NT2/D1 (cell line): ENCODE measurements at places on chromosomes 5 and 9.

- no peak for DNase-seq
These were observed 140.6 kb upstream of the SLC12A2 start for GRCh38 chr5:127943061-127943371.

GRCh38 chr9:124503713-124504529 is 3.3 kb downstream of the NR5A1 start:
- no peak for DNase-seq

- no peak for DNase-seq
These were observed 221.3 kb upstream of the TAS2R1 start for GRCh38 chr5:9851458-9851857.

DNA sequence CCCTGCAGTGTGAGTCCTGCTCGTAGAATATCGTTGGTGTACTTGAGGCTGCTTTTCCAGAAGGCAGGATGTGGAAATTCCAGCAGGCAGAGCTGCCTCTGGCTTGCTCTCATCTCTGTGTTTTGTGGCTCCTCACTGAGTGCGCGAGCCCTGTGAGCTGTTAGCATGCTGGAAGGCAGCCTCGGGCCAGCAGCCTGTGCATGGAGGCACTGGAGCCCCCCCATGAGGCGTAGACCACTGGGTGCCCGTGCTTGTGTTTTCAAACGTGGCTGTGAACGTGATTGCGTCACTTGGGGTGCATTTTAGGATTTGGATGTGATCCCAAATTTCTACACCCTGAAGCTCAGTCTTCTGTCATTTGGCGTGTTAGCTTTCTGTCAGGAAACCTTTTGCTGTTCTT is 3.2 kb downstream of the WDR5 start:
- DNase-seq = no peak

- DNase-seq = no peak
These were observed 25.1 kb downstream of the EXD3 start for GRCh38 chr9:137397675-137398423.

- DNase-seq = no peak
These were observed 47.8 kb upstream of the SNX2 start for GRCh38 chr5:122727112-122727541.

DNA sequence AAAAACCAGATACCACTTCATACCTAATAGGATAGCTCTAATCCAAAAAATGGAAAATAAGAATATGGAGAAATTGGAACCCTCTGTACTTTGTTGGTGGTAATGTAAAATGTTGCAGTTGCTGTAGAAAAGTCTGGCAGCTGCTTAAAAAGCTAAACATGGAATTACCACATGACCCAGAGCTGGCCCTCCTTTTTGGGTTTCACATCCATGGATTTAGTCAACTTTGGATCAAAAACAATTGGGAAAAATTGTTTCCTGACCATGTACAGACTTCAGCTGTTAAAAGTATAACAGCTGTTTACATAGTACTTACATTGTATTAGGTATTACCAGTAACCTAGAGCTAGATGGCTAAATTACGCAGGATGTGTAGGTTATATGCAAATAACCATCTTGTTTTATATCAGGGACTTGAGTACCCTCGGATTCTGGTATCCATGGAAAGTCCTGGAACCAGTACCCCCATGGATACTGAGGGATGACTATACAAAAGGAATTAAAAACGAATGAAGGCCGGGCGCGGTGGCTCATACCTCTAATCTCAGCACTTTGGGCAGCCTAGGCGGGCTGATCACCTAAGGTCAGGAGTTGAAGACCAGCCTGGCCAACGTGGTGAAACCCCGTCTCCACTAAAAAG is 15.8 kb downstream of the DNAJA1 start:
- DNase-seq = no peak

- no peak for DNase-seq
These were observed 11.3 kb upstream of the PHF2 start for GRCh38 chr9:93565089-93565488.

GRCh38 chr9:109791747-109792146 is 11.7 kb downstream of the PALM2AKAP2 start:
- DNase-seq = no peak

GRCh38 chr5:154370119-154370518 is 75.7 kb upstream of the SAP30L start:
- DNase-seq = peak; percentile 23

- no peak for DNase-seq
These were observed 42.0 kb upstream of the CDK5RAP2 start for GRCh38 chr9:120621941-120622340.

DNA sequence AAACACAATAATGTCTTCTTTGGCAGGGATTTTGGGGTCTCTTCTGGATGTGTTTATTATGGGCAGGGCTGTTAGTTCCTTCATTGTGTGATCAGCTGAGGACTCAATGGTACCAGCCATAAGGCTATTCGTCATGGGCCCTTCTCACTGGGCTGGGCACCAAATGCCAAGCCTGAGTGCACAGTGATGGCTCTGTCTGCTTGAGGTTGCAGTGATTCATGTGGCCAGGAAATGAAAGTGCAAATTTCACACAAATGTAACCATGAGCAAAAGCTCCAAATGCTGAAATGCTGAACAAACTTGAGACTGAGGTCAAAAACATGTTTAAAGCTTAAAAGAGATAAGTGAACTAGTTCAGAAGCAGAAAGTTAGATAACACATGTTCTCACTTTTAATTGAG is 191.0 kb downstream of the TARS1 start:
- no peak for DNase-seq

DNA sequence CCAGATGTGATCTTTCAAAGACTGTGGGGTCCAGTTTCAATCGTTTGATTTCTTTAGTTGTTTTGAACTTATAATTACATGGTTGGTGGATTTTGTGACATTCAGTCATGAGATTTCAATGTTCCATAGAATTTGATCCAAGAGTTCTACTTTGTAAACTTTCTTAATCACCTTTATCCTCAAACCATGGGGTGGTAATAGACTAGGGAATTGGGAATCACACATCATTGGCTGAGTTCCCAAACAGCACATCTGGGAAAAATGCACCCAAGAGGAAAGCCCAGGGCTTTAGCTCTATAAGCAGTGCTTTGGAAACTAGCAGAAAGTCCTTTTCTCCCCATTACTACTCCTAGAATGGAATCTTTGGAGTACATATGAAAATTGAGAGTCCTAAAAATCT is 177.6 kb downstream of the NNT start:
- no peak for DNase-seq

GRCh38 chr9:4143936-4144717 is 155.7 kb downstream of the GLIS3 start:
- DNase-seq = no peak

- DNase-seq = no peak
These were observed 233.4 kb upstream of the RGMB start for GRCh38 chr5:98540056-98540455.

DNA sequence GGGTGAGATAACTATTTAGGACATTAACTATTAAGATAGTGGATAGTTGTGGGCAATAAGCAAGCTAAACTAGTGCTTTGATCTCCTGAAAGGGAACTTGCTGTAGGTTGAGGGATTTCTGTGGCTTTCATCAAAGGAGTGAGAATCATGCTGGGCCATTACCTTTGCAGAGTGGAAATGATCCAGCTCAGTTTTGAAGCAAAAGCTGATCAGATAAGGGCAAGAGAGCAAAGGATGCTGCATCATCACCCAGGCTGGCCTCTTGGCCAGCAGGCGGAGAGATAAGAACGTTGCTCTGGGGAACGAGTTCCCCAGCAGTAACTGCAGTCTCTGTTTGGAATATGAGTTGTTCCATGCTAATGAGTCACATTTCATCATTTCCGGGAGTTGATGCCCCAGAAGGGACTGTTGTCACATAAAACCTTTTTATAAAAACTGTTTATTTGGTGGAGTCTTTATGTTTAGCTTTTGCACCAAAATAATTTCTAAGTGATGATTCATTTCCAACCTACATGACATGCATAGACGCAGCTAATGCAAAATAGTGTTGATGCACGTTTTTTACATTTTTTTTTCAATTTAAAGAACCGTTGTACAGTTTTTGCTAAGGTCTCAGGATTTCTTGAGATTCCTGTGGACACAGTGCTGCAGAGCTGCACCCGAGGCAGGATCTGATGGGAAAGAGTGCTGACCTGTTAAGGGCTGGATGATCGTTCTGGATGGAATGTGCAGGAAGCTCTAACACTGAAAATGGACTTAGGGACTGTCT is 99.3 kb downstream of the ACTBL2 start:
- no peak for DNase-seq

DNA sequence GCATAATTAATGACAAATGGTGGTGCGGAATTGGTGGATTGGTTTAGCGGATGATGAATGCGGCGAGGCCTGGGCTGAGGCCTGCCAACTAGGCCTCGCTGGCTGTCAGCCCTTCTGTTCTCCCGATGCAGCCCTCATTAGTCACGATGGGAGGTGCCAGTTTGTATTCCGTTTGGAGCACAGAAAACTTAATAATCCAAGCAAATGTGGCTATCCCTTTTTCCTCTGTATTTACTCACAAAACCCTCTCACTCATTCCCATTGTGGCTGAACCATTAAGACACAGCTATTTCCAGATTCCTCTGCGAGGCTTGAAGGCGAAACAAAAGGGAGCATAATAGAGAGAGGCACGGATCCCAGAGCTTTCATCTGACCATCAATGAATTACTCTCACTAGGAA is 114.3 kb downstream of the MVB12B start:
- peak; percentile 28 for DNase-seq

- no peak for DNase-seq
These were observed 589.4 kb upstream of the WWC1 start for GRCh38 chr5:167702014-167702413.

DNA sequence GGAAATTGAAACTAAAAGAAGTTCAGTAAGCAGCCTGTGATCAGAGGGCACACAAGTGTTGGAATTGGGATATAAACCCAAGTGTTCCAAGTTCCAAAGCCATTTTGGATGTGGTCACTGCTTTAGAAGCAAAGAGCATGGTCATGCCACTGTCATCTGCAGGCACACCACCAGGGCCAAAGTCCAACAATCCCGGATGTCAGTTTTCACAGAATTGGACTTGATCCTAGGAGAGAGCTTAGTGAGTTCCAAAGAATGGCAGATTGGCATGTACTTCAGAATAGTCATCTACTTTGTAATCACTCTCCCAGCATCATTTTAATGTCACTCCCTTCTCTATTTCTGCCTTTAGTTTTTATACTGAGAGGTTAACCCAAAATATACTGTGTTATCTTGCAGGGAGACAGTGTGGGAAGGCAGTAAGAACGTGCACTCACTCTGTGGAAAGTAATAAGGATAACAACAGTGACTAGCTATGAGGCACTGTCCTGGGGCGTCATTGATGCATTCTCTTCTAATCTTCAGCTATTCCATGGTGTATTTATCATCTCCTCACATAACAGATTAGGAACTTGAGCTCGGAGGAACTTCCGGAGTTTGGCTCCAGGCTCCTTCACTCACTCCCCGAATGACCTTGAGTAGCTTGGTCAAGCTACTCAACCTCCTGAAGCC is 388.0 kb downstream of the ACTL7B start:
- no peak for DNase-seq

GRCh38 chr5:112552216-112552615 is 133.1 kb upstream of the EPB41L4A start:
- no peak for DNase-seq

- DNase-seq = no peak
These were observed 285.8 kb upstream of the RASA1 start for GRCh38 chr5:86981898-86982297.

DNA sequence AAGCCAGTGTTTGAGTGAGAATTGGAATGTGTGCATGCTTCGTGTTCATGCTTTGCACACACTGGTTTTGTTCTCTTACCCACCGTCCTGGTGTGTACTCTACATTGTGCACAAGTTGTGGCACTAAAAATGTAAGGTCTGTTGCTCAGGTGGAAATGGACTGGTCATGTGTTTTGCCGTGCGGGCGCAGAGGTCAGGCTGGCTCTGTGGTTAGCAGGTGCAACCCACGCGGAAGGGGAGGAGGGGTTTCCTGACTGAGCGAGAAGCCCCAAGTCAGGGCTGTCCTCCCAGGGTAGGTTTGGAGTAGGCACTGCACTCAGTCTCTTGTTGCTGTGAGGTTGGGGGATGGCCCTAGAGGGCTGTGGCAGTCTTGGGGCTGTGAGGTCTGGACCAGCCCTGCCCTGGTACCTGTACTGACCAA is 86.6 kb downstream of the EHMT1 start:
- no peak for DNase-seq

- no peak for DNase-seq
These were observed 45.8 kb upstream of the RGMB start for GRCh38 chr5:98727686-98728085.

- DNase-seq = no peak
These were observed 956 bp downstream of the ZNF189 start for GRCh38 chr9:101399643-101399970.

DNA sequence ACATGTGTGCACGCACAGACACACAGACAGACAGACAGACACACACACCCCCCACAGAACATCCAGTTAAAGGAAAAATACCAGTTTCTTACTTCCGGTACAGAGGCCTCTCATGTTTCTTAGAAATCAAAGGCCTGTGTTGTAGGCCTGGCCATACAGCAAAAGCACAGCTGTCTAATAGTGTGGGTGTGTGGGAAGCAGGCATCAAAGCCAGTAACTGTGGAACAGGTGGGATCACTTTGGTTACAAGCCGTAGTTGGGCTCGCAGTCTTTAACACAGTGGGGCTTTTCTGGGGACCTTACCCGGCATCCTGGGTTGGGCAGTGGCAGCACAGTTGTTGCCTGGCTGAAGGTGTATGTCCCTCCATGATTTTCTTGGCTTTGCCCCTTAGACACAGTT is 55.2 kb downstream of the FBXL7 start:
- DNase-seq = no peak

DNA sequence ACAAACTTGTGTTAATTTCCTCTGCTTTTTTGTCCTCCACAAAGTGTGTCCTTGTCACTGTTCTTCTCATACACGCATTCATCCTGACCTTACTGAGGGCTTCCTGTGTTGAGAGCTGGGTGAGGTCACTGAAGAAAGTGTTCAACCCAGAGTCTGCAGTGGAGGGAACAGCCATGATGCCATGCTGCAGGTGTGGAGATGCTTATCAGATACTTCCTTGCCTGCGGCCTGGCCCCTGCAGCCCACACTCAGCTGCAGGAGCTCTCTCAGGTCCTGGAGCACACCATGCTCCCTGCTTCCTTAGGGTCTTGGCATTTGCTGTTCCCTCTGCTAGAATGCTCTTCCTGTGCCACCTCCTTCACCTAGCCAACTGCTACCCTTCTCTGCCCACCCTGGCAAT is 108.1 kb upstream of the SPRY4 start:
- no peak for DNase-seq
